ENCODE measurements at places on chromosomes 7 and 10. TPM values are rescaled to one million over a fixed set of nuclear protein-coding genes. Genes with fewer than 3 reads are reported as not detected.

DNA sequence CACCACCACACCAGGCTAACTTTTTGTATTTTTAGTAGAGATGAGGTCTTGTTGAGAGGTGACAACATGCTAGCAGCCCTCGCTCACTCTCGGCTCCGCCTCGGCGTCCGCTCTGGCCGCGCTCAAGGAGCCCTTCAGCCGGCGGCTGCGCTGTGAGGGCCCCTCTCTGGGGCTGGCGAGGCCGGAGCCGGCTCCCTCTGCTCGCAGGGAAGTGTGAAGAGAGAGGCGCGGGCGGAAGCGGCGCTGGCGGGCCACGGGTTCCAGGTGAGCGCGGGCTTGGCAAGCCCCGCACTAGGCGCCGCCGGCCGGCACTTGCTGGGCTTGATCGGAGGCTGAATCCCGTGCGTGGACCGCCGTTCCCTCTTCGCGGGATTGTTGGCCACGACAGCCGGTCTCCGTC, 83.0 kb downstream of the EEPD1 start:
- no peaks in the 10 kb centered on the region for H3K4me1 ChIP-seq
- no peaks in the 10 kb centered on the region for H3K36me3 ChIP-seq
- H3K4me3 ChIP-seq: no peak overlapping the region
- no peaks in the 10 kb centered on the region for H3K27me3 ChIP-seq
- no peak overlapping the region for H3K27ac ChIP-seq

- H3K4me3 ChIP-seq: no peak overlapping the region
- H3K27me3 ChIP-seq: no peaks in the 10 kb centered on the region
- no peaks in the 10 kb centered on the region for H3K4me1 ChIP-seq
- H3K36me3 ChIP-seq: no peaks in the 10 kb centered on the region
- no peak overlapping the region for H3K27ac ChIP-seq
Measured at GRCh38 chr7:102193806-102194205, 92.9 kb upstream of the SH2B2 start.

DNA sequence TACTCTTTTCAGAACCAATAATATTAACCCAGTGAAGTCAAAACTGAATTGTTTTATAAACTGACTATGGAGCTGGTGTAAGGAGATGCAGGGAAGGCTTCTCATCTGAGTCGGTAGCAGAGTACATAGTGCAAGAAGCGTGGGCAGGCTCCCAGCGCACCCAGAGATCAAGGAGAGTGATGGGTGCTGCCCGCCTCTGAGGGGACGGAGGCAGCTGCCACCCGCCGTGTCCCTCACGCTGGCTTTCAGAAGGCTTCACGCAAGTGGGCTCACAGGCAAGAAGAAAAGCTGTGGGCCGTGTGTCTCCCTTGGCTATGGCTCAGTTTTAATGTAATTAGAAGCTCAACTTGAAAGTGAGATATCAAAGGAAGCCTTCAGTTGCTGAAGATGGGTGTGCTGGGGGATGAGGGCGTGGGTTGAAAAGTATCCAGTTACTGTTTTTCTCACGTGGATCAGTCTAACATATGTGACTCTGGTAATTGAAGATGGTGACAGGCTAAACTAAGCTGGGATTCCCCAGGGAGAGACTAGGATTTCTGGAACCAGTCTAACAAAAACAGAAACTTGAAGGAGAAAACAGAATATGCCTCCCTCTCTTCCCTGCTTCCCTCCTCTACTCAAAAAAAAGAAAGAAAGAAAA, 159.9 kb downstream of the MGMT start:
- H3K4me3 ChIP-seq: no peak overlapping the region
- no peak overlapping the region for H3K27ac ChIP-seq
- no peaks in the 10 kb centered on the region for H3K4me1 ChIP-seq
- DNase-seq: no peak
- no peaks in the 10 kb centered on the region for H3K36me3 ChIP-seq

- no peak overlapping the region for H3K4me3 ChIP-seq
- DNase-seq: peak; percentile 49
- no peaks in the 10 kb centered on the region for H3K27me3 ChIP-seq
- H3K27ac ChIP-seq: peak overlapping the region; percentile 31
- H3K36me3 ChIP-seq: no peaks in the 10 kb centered on the region
Measured at GRCh38 chr10:77441353-77442166, 196.0 kb downstream of the KCNMA1 start.

GRCh38 chr10:10897400-10897799, 120.3 kb upstream of the CELF2 start:
- H3K27ac ChIP-seq: no peak overlapping the region
- no peaks in the 10 kb centered on the region for H3K4me1 ChIP-seq
- no peaks in the 10 kb centered on the region for H3K36me3 ChIP-seq
- no peak for DNase-seq

Gene ARHGAP22
- total RNA-seq: 5.1 TPM

Gene C7orf25
- 6.4 TPM for total RNA-seq

Measured in neural progenitor cell (in vitro differentiated cells).